ENCODE measurements at places on chromosomes 16 and 17.

- DNase-seq, result no peak
Observed at GRCh38 chr17:53912117-53912516, 89.4 kb downstream of the KIF2B start.

DNA sequence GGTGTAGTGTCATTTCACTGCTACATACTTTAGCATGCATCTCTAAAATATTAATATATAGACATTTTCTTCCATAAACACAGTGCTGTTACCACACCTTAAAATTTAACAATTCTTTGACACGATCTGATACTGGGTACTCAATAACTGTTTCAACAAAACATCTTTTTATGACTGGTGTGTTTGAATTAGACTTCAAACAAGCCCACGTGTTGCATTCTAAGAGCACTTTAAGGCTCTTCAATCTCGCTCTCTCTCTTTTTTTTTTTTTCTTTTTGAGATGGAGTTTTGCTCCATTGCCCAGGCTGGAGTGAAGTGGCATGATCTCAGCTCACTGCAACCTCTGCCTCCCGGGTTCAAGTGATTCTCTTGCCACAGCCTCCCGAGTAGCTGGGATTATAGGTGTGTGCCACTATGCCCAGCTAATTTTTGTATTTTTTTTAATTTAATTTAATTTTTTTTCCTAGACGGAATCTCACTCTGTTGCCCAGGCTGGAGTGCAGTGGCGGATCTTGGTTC is 15.8 kb upstream of the SLC46A1 start:
- DNase-seq, result no peak

DNA sequence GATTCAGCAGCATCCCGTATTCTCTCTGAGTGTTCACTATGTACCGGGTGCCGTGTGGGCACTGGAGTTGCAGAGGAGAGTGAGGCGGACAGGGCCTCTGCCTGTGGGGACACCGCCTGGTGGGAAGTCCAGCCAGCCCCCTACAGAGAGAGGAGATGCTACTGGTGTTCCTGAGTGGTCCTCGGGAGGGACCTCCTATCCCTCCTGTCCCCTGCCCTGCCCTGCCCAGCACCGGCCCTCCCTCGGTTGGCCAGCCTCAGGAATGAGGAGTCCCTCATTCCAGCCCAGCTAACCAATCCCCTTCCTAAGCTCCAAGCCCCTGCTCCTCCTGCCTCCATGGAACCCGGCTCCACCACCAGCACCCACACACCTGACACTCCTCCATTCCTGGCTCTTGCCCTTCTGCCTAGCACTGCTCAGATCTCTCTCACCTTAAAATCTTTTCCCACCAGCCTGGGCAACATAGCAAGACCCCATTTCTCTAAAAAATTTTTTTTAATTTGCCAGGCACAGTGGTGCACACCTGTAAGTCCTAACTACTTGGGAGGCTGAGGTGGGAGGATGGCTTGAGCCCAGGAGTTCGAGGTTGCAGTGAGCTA is 2.0 kb downstream of the ASGR2 start:
- DNase-seq, result no peak

DNA sequence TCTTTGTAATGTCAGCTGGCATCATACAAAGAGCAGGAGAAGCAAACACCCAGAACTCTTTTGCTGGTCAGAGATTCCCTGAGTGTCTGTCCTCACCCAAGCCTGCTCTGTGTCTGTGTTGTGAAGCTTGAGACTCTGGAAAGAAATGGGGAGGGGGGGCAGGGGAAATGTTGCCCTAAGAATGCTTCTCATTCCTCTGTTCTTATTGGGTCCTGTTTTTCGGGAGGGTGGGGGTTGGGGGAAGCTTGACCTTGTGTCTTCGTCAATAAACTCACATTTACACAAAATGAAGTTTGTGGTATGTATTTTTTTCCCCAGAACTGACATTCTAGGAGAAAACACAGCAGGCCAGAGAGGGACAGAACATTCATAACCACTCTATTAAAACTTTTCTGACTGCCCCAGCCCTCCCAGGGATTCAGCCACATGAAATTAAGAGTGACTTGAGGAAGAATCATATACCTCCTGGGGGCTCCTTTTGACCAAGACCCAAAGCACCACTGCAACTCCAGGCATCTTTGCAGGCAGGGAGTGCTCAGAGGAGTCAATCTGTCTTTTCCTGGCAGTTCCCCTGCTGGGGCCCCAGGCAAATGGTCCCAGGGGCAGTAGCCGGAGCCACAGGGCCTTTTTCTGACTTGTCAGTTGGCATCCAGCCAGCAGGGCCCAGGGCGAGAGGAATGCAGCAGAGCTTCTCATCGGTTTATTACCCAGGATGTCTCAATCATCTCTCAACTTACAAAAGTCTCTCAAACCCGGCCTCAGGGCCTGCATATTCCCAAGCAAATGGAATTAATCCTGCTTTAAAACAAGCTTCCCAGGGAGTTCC is 5.1 kb upstream of the RASL10B start:
- no peak for DNase-seq

- DNase-seq, result no peak
Observed at GRCh38 chr17:69388822-69389442, 25.6 kb upstream of the MAP2K6 start.

DNA sequence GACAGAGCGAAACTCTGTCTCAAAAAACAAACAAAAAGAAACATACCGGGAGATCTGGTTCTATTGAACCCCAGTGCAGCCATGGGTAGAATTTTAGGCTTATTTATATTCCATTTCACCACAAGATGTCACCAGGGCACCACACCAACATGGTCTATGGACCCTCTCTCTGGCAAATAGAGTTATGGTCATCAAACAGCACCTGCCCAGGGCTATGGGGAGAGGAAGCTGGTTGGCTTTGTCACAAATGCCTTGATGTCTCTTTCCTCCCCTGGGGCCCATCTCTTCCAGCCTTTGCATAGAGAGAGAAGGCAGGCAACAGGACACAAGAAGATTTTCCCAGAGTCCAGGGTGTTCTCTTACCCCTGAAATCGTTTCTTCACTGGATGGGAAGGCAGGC is 128.4 kb downstream of the WWOX start:
- DNase-seq, result no peak

GRCh38 chr16:19329932-19330331 is 44.4 kb downstream of the CLEC19A start:
- DNase-seq, result no peak

GRCh38 chr16:28298511-28298878 is 6.2 kb downstream of the SBK1 start:
- DNase-seq, result no peak

GRCh38 chr17:39104046-39104445 is 47.4 kb downstream of the PLXDC1 start:
- DNase-seq, result no peak

GRCh38 chr17:81484195-81484979 is 28.2 kb downstream of the ACTG1 start:
- peak; percentile 76 for DNase-seq

- DNase-seq, result no peak
Observed at GRCh38 chr17:9087921-9088320, 66.6 kb downstream of the NTN1 start.

DNA sequence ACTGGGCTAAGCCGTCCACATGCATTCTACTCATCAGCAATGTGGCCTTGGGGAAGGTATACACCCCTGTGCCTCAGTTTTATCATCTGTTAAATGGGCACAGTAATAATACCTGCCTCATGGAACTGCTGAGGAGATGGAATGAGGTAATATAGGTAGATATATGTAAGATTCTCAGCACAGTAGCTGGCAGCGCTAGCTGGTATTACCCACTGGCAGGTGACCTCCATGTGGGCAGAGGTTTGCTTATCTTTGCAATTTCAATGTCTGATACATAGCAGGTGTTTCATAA is 1.2 kb upstream of the SGCA start:
- no peak for DNase-seq

GRCh38 chr17:14688134-14688533 is 387.3 kb downstream of the HS3ST3B1 start:
- DNase-seq, result no peak

GRCh38 chr16:29911676-29912010 is 11.4 kb downstream of the ASPHD1 start:
- DNase-seq, result no peak

GRCh38 chr16:11202260-11203091 is 53.5 kb downstream of the SOCS1 start:
- no peak for DNase-seq

- DNase-seq, result no peak
Observed at GRCh38 chr16:19520861-19521331, 1.0 kb downstream of the GDE1 start.

- DNase-seq, result no peak
Observed at GRCh38 chr17:51217946-51218345, 41.9 kb downstream of the MBTD1 start.

DNA sequence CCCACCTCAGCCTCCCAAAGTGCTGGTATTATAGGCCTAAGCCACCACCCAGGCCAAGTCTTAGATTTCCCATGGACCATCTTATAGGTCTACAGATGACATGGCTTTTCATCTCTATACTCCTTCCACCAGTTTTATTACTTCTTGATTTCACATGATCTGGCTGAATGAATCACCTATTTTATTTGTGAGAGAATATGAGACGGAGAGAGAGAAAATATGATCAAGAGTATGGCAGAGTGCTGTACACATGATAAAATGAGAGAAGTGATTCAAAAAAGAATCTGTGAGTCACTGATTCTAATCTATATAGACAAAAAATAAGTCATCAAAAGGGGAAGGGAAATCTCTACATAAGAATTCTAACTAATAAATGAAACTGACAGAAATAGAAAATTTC is 13.7 kb downstream of the ACSM1 start:
- no peak for DNase-seq

GRCh38 chr16:4086153-4086552 is 30.1 kb downstream of the ADCY9 start:
- no peak for DNase-seq

- peak; percentile 55 for DNase-seq
Observed at GRCh38 chr17:64073771-64074703, 53.6 kb upstream of the ICAM2 start.

DNA sequence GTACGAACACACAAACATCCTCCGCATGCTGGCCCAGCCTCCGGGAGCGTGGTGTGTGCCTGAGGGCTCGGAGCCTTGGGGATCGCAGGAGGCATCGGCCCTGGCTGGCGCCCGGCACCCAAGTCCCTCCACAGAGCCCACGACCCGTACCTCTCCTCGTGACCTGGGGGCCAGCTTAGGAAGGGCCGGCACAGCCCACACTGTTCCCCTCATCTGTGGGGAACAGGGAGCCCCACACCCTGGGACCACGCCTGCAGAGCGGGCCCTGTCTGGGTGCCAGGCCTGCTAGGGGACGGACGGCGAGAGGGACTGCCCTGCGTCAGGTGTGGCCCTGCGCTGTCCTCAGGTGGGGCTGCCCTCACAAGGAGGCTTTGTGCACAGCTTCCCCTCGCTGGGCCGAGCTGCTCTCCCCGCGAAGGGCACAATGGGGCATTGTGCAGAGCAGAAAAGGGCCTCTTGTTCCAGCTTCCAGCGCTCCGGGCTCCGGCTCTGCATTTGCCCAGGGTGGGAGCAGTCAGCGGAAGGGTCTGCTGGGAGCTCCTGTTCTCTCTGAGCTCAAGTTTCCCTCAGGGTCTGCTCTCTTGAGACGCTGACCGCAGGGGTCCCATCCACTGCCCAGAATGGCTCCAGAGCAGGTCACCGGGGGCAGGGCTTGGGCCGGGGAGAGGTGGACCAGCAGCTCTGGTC is 1.7 kb upstream of the LMF1 start:
- no peak for DNase-seq

DNA sequence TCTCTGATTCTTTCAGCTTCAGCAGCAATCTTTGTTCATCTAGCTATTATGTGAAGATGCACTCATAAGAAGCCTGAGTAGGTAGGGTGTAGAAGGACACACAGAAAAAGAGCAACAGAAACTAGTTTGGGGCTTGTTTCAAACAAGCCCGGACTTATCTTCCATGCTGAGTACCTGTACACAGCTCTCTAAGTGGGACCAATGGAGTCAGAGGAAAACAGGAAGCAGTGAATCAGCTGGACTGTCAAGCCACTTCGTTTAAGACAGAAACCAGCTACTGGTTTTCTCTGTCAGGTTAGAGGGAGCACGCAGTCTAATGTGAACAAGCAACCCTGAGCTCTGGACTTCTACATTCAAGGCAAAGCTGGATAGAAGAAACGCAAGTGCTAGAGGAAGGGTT is 16.0 kb downstream of the MAP2K6 start:
- DNase-seq, result no peak

- DNase-seq, result no peak
Observed at GRCh38 chr17:41803049-41804020, 8.4 kb downstream of the P3H4 start.

DNA sequence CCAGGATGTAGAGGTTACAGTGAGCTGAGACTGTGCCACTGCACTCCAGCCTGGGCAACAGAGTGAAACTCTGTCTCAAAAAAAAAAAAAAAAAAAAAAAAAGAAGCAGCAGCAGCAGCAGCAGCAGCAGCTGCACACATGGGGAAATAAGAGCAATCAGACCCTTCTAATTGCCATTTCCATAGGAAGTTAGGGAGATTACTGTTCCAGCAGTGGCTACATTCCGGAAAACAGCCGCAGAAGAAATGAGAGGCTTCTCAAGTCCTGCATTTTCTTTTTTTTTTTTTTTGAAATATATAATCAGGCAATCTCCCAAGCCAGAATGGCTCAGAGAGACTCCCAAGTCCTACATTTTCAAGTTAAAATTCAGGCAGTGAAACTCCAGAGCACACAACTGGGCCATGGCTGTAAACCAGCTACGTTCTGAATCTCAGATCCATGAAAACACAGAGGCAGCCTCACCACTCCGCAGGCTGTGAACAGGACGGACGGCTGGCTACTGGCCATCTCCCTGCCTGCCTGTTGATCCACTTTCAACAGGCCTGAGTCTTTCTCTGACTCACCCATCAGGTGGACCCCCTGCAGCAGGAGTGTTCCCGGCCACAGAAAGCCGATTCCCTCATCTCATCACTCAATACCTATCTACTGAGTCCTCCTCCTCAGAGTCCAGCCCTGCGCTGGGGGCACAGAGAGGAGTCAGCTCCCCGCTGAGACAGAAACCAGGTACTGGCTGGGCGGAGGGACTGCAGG is 15.0 kb downstream of the TRPV1 start:
- DNase-seq, result no peak

DNA sequence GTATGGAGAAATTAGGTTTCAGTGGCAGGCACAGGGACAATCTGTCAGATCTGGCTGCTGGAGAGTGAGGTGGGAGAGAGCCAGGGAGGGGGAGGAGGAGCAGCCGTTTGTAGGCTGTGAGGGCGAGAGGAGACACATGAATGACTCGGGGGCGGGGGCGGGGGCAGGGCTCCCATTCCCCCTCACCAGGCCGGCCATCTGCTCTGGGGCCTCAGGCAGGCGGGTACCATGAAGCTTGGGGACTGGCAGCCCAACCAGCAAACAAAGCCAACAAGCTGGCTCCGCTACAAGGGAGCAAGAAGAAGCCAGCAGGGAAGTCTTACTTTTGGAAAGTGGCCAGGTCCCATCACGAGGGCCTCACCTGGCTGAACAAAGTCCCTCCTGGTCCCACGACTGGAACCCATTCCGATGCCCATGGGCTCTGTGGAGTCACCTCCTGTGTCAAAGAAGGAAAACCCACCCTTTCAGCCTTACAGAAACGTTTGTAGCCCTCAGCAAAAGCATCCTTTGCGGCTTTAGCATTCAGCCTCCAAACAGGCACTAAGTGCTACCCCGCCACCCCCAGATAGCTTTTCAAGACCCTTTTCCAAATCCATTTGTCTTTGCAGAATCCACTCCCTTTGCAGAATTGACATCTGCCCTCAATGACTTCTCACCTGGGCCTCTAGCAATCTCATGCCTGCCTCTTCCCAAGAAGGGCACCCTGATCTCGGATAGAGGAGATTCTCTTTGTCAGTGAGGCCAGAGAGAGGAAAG is 9.2 kb upstream of the SSTR2 start:
- no peak for DNase-seq
